Mammary epithelial cell (primary cell): ENCODE measurements at places on chromosomes 4 and X. TPM values are rescaled to one million over a fixed set of nuclear protein-coding genes. Genes with fewer than 3 reads are reported as not detected.

CLIC2 gene
- 0.01 TPM for polyA plus RNA-seq

MRFAP1L1 gene
- 38.6 TPM for polyA plus RNA-seq

NAP1L3 gene
- 0.08 TPM for polyA plus RNA-seq

STOX2 gene
- 1.8 TPM for polyA plus RNA-seq

CDKL5 gene
- polyA plus RNA-seq = 2.9 TPM

SSX4B gene
- not detected for polyA plus RNA-seq

MECP2 gene
- 12.1 TPM for polyA plus RNA-seq

LPAR4 gene
- polyA plus RNA-seq = not detected

COX7B2 gene
- not detected for polyA plus RNA-seq

FGF5 gene
- 3.9 TPM for polyA plus RNA-seq

ATP2B3 gene
- polyA plus RNA-seq = not detected

HS6ST2 gene
- 0.15 TPM for polyA plus RNA-seq

ANAPC10 gene
- polyA plus RNA-seq = 20.3 TPM

MAGEA12 gene
- polyA plus RNA-seq = not detected

GDI1 gene
- 112 TPM for polyA plus RNA-seq

ADGRG2 gene
- 0.22 TPM for polyA plus RNA-seq

PABPC5 gene
- not detected for polyA plus RNA-seq

MGAT4D gene
- not detected for polyA plus RNA-seq

NWD2 gene
- polyA plus RNA-seq = not detected

SMIM10L2A gene
- polyA plus RNA-seq = 2.3 TPM

ESX1 gene
- polyA plus RNA-seq = not detected

ADH1A gene
- polyA plus RNA-seq = not detected

UGT8 gene
- 1.9 TPM for polyA plus RNA-seq

ZCCHC18 gene
- 1.5 TPM for polyA plus RNA-seq

RHOXF1 gene
- polyA plus RNA-seq = not detected

DCAF16 gene
- 12.2 TPM for polyA plus RNA-seq

UBE2A gene
- polyA plus RNA-seq = 48.2 TPM

ZFYVE28 gene
- polyA plus RNA-seq = 0.95 TPM

KLF8 gene
- 14.3 TPM for polyA plus RNA-seq

SSX1 gene
- polyA plus RNA-seq = not detected

IL1RAPL2 gene
- 0.27 TPM for polyA plus RNA-seq
